Femur (tissue), 1 donor: ENCODE measurements at places on chromosomes 16 and 17.

DNA sequence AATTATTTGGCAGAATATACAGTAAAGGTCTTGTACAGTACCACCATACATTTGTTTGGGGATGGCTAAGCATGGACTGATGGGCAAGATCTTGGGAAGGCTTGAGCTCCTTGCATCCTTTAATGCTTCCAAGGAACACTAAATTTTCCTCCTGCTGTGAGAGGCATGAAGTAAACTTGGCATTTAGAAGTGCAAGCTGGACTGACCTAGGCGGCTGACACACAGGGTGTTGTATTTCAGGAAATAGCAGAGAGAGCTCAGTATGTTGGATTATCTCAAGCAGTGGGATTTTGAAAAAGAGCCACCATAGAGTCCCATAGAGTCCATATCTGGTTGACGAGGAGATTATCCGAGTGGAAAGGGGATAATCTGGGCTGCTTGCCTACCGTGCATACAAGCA, 2137.1 kb downstream of the TP53TG3F start:
- DNase-seq, result no peak

DNA sequence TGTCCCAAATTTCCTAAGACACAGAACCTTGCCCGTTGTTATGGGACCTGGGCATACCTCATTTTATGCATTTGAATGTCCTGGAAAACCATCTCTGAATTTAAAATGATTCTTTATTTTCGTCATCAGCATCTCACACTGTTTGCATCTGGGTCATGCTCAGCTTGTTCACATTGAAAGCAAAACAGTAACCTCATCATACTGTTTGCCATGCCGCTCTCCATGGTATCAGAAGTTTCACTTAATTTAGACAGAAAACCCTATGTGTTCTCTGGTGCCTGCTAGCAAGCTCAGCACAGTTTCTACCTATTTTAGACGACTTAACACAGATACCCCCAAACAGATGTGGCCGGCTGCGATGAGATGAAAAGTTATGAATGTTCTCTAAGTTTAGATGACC, 292.1 kb downstream of the SNX29 start:
- DNase-seq, result no peak

- DNase-seq, result no peak
These were observed 31.2 kb downstream of the RPA1 start for GRCh38 chr17:1860978-1861377.

GRCh38 chr17:70238228-70238627, 68.9 kb downstream of the KCNJ2 start:
- no peak for DNase-seq

DNA sequence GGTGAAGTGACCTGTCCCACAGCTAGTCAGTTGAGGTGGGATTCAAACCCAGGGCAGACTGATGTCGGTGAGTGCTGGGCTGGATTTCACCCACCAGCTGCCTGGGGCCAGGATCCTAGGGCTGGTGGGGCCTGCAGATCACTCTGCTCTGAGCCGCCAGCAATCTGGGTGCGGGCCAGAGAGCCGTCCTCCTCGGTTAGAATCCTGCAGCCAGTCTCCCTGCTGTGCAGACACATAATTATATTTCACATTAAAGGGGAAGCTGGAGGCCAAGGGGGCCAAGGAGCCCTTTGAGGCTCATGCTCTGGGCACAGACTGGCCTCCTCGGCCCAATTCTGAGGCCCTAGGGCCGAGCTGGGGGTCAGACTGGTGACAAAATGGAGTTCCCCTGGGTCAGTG, 996 bp upstream of the KCNJ12 start:
- DNase-seq, result no peak

DNA sequence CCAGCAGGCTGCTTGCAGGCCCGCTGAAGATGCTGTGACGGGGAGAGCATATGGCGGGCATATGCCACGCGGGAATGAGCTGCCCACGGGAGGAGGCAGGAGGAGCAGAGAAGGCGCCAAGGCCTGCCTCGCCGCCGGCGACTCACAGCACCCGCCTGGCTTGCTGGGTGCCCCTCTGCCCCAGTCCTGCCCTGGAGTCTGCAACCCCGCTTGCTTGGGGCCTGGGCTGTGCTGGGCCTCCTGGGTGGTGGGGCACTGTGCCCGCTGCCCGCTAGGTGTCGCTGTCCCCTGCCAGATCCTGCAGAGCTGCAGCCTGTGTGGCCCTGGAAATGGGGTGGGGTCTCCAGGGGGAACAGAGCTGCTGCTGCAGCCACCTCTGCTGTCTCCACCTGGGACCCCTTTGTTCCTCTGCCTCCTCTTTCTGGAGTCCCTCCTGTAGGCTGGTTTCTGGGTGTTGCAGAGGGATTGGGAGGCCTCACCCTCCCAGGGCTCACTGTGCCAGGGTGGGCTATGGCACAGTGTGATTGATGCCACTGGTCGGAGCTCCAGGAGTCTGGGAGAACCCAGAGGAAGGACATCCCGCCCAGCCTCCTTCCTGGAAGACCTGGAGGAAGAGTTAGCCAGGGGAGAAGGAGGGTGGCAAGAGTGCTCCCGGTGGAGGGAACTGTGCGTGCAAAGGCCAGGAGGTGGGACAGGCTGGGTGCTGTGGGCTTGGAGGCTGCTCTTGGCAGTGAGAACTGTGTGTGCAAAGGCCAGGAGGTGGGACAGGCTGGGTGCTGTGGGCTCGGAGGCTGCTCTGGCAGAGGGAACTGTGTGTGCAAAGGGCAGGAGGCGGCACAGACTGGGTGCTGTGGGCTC, 141.0 kb upstream of the CIBAR2 start:
- peak; percentile 77 for DNase-seq

DNA sequence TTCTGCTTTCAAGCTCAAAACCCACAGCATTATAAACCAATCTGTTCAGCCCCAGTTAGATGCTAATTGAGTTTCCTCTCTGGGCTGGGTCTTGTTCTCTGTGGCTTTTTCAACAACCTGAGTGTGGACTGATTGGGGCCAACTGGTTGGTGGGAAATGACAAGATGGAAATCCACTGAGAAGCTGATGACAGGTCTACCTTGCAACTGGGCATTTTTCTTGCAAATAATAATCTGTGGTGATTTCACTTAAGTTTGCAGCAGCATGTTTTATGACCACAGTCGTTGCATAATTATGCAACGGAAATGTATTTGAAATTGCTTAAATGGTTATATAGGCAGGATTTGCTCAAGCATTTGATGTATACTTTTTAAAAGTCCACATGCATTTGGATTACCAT, 69.9 kb downstream of the AKAP1 start:
- no peak for DNase-seq

- no peak for DNase-seq
These were observed 15.4 kb downstream of the SPIRE2 start for GRCh38 chr16:89843409-89844350.
